ENCODE measurements at places on chromosomes 12 and 14. TPM values are rescaled to one million over a fixed set of nuclear protein-coding genes. Genes with fewer than 3 reads are reported as not detected.

DNA sequence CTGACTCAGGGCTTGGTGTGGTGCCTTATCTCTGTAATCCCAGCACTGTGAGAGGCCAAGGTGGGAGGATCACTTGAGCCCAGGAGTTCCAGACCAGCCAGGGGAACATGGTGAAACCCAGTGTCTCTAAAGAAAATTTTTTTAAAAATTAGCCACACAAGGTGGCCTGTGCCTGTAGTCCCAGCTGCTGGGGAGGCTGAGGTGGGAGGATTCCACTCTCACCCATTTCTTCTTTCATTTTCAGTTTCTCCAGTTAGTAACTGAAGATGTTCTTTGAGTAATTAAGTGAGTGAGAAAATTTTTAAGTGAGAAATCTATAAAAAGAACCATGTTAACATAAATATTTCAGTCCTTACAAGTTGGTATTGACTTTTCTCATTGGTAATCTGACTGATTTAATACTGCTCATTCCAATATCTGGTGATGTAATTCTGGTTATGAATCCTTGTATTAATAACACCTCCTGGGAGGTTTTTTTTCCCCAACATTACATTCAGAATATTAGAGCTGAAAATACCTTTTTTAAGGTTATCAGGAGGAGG lies 6.1 kb downstream of the METTL3 start:
- no peak for DNase-seq

DNA sequence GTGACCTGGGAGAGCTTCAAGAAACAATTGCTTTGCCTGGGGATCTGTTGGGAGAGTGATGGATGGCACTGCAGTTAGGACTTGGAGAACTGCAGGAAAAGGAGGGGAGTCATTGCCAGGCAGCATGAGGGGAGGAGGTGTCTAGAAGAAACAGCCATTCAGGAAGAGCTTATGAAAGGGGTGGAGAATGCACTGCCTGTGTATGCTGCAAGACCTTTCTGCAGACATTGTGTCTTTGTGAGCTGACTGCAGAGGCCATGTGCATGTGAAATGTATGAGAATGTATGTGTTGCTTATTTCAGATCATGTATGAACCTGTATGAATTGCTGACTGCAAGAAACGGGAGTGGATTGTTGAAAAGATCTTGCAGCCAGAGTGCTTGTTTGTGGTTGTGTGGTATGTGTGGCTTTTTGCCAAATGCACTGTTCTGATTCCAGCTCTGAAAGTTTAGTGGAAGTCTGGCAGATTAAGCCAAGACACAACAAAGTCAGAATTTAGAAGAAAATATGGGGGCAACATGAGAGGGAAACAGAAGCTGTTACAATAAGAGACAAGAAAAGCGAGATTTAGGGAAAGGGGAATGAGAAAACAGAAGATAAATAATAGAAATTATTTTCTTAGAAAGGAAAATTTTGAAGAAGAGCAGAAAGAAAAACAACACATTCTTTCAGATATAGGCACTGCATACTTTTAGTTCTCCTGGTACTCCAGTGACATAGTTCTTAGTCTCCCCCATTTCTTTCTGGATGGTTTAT lies 9.8 kb upstream of the RIMKLB start:
- DNase-seq = peak; percentile 75

GRCh38 chr14:47120645-47121044 lies 469.1 kb upstream of the RPL10L start:
- DNase-seq = no peak

DNA sequence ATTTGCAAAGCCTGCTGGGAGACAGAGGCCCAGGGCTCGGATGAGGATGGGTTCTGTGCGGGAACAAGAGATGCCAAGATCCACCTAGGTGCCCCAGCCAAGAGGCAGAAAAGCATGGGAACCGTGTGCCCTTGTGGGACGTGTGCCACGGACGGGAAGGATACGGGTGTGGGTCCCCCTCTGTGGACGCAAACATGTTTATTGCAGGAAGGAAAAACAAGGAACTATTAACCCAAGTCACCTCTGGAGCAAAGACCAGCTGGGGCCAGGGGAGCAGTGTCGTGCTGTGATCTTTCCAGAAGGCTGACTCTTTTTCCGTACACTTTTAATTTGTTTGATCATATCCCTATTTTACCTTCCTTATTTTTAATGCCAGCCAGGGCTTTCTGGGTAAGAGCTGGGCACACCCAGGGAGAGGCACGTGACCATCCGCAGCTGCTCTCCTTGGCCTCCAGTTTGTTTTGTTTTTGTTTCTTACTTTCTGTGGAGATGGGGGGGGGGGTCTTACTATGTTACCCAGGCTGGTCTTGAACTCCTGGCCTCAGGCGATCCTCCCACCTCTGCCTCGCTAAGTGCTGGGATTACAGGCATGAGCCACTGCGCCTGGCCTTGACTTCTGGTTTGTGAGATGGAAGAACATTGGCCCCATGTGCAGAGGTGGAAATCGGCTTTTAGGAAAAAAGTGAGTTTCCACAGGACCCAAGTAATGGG lies 20.7 kb downstream of the SCARB1 start:
- no peak for DNase-seq

PTMS gene
- 151 TPM for total RNA-seq

PRIMA1 gene
- total RNA-seq = 0.24 TPM

- peak; percentile 74 for DNase-seq
Observed at GRCh38 chr12:18723752-18724151, 14.1 kb downstream of the PLCZ1 start.

- DNase-seq = no peak
Observed at GRCh38 chr14:58666737-58667136, 29.0 kb downstream of the DACT1 start.

SOAT2 gene
- not detected for total RNA-seq

SRGAP1 gene
- 2.3 TPM for total RNA-seq

TAS2R50 gene
- total RNA-seq = 0.24 TPM

GRCh38 chr14:60773558-60773957 lies 39.0 kb downstream of the MNAT1 start:
- DNase-seq = no peak

SCYL2 gene
- 35.1 TPM for total RNA-seq

DNA sequence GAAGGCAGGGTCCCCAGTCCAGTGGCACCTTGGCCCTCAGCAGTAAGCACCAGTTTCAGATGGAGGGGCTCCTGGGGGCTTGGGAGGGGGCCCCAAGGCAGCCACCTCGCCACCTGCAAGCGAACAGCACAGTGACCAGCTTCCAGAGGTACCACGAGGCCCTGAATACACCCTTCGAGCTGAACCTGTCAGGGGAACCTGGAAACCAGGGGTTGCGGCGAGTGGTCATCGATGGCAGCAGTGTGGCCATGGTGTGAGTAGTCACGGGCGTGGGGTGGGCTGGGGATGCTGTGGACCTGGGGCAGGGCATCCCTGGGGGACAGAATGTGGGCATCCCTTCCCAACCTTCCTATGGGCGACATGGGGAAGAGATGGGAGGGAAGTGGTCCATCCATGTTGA lies 11.2 kb downstream of the NYNRIN start:
- no peak for DNase-seq

SLC6A15 gene
- total RNA-seq = 0.39 TPM

PAH gene
- not detected for total RNA-seq

DNA sequence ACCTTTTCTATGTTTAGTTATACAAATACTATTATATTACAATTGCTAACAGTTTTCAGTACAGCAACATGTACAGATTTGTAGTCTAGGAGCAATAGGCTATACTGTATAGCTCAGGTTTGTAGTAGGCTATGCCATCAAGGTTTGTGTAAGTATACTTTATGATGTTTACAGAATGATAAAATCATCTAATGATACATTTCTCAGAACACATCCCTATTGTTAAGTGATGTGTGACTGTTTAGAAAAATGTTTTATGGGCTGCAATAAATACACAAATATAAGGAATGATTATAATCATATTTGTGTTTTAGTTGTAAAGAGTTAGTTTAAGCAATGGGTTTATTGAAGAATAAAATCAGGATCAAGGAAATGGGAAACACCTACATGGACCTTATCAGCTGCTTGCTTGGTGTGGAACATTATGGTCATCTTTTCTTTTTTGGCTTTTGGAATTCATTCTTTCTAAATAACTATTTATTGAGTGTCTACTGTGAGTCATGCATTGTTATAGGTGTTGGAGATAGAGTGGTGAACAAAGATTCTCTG lies 24.5 kb upstream of the FBXO33 start:
- no peak for DNase-seq

- peak; percentile 48 for DNase-seq
Observed at GRCh38 chr12:64616201-64616600, 5.9 kb downstream of the RASSF3 start.

CFAP54 gene
- 0.68 TPM for total RNA-seq

GRCh38 chr12:53694756-53695151 lies 18.9 kb upstream of the ATP5MC2 start:
- no peak for DNase-seq

- DNase-seq = no peak
Observed at GRCh38 chr12:22925623-22926022, 300.7 kb downstream of the ETNK1 start.

Measured in RPMI7951 (cell line).